ENCODE measurements at places on chromosomes 3 and 15. TPM values are rescaled to one million over a fixed set of nuclear protein-coding genes. Genes with fewer than 3 reads are reported as not detected.

Gene CAPN3
- total RNA-seq: 4.4 TPM

Gene RFT1
- total RNA-seq: 26.4 TPM

Gene ACTC1
- not detected for total RNA-seq

Gene SIDT1
- 23.9 TPM for total RNA-seq

Gene PROS1
- 0.50 TPM for total RNA-seq

Gene SLC41A3
- 25.6 TPM for total RNA-seq

Data from activated CD4-positive, alpha-beta memory T cell treated with anti-CD3 and anti-CD28 coated beads, Interleukin-2, amount 10 ng/mL, durations not matched to agents 7 days and 5 days (primary cell).